ENCODE measurements at places on chromosomes 1 and 21.
A peak's percentile ranks its signal among the peaks of the same experiment; 100 is the strongest.

GRCh38 chr1:115697619-115698018 is 55.8 kb downstream of the VANGL1 start:
- no peak for DNase-seq

DNA sequence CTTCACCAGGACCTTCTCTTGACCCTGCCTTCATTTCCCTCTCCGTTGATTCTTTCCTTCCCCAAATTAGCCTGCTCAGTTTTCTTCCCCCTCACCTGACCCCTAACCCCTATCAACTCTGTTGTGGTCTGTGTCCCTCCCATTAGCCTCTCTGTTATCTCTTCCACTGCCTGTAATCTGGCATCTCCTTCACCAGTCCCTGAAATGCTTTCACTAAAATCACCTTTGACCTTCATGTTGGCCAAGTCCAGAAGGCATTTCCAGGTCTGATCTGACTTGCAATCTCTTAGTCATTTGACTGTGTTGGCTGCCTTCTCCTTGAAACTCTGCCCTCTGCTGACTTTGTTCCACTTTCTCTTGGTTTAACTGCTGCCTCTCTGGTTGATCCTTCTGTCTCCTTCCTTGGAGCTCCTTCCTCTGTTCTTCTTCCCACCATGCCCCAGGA is 28.2 kb downstream of the ATP8B2 start:
- DNase-seq = no peak

GRCh38 chr1:246680696-246681130 is 43.5 kb upstream of the SCCPDH start:
- DNase-seq = no peak

DNA sequence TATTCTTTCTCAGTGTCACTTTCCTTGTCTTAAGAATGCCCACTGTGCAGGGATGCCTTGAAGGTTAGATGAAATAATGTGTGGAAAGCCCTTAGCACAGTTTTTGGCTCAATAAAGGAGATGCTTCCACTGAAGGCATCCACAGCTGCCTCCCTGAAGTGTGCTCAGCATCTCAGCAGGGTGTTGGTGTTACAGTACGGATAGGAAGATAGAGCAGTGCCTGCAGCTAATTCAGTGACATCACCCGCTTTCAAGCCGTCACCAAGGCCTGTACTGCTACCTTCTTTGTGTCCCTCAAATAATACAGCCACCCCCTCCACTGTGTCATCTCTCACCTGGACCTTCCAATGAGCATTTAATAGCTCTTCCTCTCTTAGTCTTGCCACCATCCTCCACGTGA is 59.0 kb downstream of the NDUFS5 start:
- no peak for DNase-seq

- DNase-seq = no peak
Measured at GRCh38 chr1:31408788-31409318, 4.2 kb upstream of the SERINC2 start.

GRCh38 chr21:36104317-36105300 is 30.3 kb upstream of the CBR3 start:
- DNase-seq = no peak

GRCh38 chr21:35461700-35462099 is 412.6 kb upstream of the RUNX1 start:
- DNase-seq = no peak

- DNase-seq = peak; percentile 41
Measured at GRCh38 chr1:1243807-1244191, 2.7 kb downstream of the C1QTNF12 start.

DNA sequence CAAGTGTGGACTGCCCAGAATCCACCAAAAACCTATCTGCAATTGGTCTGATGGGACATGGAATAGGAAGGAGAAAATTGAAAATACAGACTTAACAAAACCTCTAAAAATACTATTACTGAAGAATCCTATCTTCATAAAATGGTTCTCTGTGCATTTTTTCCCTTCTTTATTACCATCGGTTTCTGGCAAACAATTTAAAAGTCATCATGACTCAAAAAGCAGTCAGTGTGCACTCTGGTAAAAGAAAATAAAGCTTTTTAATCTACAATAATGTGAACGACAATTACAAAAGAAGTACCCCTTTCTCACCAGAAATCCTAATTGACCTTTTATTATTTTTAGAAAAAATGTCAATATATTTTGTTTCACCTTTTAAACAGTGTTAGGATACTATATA is 186.3 kb downstream of the TPR start:
- no peak for DNase-seq

Measured in iPS-NIHi11 (cell line).